ENCODE measurements at places on chromosomes 4 and X.

DNA sequence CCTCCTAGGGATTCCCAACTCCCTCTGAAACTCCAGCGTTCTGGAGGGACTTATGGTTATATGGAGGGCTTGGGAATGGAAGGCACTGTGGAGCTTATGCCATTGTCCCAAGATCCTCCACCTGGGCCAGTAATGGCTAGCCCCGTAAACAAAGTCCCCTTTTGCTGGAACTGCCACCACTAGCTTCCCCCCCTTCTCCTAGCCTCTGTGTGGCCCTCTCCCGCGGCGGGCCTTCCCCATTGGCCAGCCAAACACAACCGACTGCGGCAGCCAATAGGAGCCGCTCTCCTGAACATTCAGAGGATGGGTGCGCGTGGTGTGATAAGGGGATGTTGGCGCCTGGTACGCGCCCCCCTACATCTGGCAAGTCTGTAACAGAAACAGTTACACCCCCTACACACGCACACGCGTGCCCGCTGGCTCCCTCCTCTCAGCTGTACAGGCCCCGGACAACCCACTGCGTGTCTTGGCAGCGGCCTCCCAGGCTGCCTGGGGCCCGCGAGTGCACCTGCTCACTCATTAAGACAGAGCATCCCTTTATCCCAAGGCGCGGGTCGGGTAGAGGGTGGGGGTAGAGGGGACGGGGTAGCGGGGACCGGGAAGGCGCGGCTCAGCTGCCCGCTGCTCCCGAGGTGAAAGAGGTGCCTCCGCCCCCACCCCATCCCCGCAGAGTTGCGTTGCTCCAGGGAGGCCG, 863 bp upstream of the RAB33A start:
- DNase-seq, result peak; percentile 31

DNA sequence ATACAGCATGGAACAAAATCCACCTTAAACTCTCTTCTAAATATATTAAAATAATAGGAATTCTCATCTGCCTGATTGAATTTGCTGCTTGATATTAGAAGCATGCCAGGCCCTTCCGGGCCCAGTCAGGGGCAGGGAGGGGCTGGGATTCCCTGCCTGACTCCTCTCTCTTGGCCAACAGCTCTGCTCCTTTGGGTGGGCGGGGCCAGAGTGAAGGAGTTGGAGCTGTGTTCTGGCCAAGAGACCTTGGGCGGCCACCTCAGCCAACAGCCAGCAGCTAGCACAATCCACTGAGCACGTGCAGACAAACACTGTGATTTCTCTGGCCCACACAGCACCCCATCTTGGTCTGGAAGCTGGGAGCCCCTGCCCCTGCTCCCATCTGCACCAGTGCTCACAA, 140.3 kb downstream of the PJA1 start:
- no peak for DNase-seq

DNA sequence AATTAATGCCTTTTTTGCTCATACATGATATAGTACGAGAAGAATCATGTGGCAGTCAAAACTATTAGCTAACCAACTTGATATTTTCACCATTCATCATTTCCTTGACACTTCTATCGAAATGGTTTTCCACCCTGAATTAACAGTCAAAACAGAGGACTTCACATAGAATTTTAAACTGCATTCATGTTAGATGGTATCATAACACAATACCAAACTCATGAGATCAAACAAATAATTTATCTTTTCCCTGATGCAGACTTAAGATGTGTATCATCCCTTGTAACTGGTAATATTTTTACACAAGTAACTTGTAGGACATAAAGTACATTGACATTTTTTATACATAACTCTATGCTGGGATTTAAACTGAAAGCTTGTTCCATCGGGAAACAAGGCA, 18.2 kb upstream of the ANTXR2 start:
- no peak for DNase-seq

GRCh38 chr4:166169111-166169510, 296.1 kb downstream of the TLL1 start:
- DNase-seq, result no peak

- no peak for DNase-seq
Observed at GRCh38 chrX:103847174-103847870, 15.3 kb upstream of the RAB9B start.

- no peak for DNase-seq
Observed at GRCh38 chr4:149572716-149573115, 242.9 kb downstream of the IQCM start.

DNA sequence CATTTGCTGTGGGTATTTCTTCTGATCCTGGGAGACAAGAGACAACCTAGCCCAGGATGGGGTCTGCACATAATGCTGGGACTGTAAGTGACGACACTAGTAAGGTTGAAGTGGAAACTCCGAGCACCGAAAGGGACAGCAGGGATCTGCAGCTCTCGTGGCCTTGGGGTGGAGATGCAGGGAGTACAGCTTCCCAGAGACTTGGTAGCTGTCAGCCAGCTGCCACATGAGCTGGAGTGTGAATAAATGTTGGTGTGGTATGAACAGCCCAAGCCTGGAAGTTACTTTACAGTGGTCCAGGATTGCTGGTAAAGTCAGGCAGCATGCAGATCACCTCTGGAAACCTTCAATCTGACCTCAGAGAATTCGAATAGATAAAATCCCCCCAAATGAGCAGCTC, 97.6 kb downstream of the FAM193A start:
- DNase-seq, result no peak

DNA sequence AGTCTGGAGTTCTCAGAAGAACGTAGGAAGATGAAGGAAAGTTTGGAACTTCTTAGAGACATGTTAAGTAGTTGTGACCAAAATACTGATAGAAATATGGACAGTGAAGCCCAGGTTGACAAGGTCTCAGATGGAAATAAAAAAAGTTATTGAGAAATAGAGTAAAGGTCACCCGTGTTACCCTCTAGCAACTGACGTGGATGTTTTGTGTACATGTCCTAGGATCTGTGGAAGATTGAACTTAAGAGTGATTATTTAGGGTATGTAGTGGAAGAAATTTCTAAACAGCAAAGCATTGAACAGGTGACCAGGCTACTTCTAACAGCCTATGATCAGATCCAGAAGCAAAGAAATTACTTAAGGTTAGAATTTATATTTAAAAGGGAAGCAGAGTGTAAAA, 1020.4 kb downstream of the FSTL5 start:
- DNase-seq, result no peak

DNA sequence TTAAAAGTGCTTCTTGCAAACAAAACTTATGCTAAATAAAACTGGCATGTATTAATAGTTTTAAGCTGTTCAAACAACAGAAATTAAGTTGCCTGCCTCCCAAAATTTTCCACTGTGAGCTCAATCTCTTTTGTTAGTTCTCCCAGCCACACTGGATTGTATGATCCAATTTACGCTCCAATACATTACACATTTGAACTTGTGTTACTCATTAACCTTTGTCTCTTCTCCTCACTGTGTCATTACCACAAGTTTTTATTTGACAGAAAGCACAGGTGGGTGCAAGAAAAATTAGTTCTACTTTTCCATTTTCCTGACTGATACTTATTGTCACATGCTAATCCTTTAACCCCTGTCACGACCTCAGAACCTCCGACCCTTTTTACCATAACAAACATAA, 55.5 kb downstream of the SHISA3 start:
- no peak for DNase-seq

DNA sequence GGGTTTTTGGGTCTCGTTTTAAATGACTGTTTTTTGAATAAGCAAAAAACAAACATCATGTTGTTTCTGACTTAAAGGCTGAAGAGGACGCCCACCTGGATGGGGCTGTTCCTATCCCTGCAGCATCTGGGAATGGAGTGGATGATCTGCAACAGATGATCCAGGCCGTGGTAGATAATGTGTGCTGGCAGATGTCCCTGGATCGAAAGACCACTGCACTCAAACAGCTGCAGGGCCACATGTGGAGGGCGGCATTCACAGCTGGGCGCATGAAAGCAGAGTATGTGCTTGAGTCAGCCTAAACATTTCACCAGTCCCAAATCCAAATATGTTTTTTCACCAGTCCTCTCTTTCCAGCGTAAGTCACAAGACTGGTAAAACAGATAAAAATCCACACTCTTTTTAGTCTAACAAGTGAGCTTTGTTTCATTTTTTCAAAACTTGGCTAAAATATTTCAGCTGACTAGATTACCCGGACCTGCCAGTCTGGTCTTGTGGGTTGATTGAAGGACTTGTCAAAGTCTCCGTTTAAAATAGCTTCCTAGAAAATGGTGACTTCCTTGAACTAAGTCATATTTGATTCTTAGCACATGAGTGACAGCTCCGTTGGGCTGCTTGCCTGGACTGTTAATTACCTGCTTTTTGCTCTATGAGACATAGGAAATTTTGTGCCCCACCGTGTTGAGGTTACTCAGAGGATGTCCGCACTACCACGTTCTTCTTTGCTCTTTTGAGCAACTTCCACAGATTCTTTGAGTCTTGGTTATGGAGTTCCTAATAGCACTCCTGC, 20.8 kb downstream of the ENOPH1 start:
- DNase-seq, result no peak

- DNase-seq, result peak; percentile 84
Observed at GRCh38 chr4:40912460-40913184, 162.9 kb downstream of the NSUN7 start.

GRCh38 chr4:52966172-52966571, 104.1 kb downstream of the RASL11B start:
- DNase-seq, result no peak

- no peak for DNase-seq
Observed at GRCh38 chr4:67684839-67685531, 16.0 kb downstream of the UBA6 start.

DNA sequence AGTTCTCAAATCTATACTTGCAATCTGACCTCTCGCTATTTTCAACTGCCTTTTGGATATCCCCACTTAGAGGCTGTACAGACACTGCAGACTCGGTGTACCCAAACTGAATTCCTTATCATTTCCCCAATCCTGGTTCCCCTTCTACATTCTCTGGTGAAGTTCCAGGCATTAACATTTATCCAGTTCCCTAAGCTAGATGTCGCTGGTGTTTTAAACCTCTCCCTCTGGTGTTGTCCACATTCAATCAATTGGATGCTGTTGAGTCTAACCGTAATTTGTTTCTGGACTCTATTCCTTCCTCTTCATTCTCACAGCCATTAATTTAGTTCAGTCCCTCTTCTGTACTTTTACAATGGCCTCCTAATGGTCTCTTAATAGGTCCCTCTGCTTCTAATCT, 7.2 kb upstream of the STK26 start:
- DNase-seq, result no peak

DNA sequence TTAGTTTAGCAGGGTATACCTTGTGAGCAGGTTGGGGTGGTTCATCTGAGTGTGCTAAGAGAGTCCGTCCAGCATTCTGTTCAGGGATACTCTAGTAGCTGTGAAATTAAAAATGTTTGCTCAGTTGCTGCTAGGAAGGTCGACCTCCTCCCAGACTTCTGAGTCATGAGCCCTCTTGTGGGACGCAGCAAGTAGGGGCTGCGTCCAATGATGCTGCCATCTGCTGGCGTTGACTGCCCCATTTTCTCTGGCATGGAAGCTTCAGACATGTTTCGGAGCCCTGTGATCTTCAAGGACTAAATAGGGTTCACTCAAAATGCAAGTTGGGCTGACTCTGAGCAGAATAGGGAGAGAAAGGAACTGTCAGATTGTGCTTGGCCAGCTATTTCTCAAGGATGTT, 201.0 kb upstream of the ARSJ start:
- peak; percentile 8 for DNase-seq

- no peak for DNase-seq
Observed at GRCh38 chr4:110071466-110071865, 126.9 kb downstream of the ELOVL6 start.

DNA sequence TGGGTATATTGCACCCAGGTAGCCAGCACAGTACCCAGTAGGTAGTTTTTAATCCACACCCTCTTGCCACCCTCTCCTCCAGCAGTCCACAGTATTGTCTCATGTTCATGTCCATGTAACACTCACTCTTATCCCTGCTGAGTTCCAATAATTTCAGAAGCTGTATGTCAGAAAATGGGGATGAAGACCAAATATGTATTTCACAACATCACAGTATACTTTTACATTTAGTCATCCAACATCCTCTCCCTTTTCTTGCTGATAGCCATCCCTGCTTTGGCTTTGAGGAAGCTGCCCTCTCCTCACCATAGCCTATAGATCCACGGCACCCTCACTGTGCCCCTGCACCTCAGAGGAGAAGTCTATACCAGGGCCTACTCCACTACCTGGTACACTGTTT, 126.0 kb upstream of the LDB2 start:
- DNase-seq, result no peak

- DNase-seq, result no peak
Observed at GRCh38 chr4:94536649-94537469, 85.1 kb downstream of the PDLIM5 start.

GRCh38 chr4:1487761-1488160, 81.5 kb upstream of the NKX1-1 start:
- DNase-seq, result no peak

DNA sequence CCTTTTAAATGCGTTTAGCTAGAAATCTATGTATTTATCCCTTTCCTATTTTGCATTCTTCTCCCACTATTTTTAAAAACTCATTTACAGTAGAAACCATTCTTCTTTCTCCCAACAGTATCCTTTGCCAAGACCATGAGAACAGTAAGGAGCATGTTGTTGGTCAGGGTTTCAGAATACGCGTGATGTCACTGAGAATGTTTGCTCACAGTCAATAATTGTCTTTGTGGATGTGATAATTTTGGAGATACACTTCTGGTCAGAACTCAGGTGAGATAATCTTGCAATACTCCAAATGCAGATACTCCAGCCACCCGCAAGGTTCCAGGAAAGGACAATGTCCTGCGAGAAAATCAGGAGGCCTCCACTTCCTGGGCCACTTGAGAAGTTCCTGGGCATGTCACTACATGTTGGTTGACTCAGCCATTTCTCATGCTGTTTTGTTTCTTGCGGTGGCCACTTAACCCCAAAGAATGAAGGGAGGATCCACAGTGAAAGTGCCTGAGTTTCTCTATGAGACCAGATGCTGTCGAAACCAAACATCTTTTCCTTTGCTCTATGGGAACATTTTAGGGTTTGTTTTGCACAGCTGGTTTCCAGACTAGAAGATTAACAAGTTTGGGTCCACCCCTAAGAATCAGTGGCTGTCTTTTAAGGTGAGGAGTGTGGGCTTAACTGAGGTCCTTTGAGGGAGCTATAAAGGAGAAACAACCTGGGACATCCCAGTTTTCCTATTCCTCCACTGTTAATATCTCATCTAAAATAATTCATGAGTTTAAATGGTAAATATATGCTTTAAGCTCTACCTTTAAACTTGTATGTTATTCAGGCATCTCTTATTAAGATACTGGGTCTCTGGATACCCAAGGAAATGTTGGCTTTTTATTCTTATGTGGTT, 116.0 kb downstream of the SOWAHB start:
- no peak for DNase-seq

- DNase-seq, result peak; percentile 51
Observed at GRCh38 chr4:141635736-141636081, 674 bp upstream of the IL15 start.

DNA sequence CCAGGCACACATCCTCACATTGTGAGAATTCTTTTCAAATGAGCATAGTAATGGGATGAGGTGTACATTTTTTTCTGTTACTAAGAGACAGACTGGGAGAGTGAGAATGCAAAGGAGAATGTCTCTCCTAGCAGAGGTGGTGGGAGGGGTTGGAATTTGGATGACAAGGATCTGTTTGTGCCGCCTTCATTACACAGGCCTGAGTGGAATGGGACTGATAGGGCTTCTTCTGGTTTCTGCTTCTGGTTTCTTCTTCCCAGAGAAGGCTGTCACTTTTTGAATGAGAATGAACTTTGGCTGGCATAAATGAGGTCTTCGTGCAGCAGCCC, 55.4 kb downstream of the C4orf51 start:
- no peak for DNase-seq

GRCh38 chrX:40524423-40524822, 56.3 kb upstream of the ATP6AP2 start:
- DNase-seq, result no peak
